ENCODE measurements at places on chromosomes 5 and 9.

DNA sequence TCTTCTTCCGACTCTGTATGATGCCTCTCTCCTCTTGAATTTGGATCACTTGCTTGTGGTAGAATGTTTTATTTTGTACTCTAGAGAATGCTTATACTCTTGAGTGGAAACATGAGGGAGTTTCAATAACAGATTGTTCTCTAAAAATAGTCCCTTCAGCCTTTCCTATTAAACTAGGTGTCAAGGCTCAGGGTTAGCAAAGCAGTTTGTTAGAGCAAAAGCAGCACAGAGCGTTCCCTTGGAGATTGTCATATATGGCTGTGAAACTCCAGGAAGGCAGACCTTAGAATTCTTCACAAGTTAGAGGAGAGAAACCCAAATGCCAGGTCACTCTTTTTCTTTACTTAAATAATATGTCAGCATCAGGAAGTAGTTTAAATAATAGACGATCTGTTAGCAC, 33.0 kb downstream of the MAMDC2 start:
- no peak for DNase-seq

GRCh38 chr9:134433909-134434882, 107.9 kb downstream of the RXRA start:
- no peak for DNase-seq

DNA sequence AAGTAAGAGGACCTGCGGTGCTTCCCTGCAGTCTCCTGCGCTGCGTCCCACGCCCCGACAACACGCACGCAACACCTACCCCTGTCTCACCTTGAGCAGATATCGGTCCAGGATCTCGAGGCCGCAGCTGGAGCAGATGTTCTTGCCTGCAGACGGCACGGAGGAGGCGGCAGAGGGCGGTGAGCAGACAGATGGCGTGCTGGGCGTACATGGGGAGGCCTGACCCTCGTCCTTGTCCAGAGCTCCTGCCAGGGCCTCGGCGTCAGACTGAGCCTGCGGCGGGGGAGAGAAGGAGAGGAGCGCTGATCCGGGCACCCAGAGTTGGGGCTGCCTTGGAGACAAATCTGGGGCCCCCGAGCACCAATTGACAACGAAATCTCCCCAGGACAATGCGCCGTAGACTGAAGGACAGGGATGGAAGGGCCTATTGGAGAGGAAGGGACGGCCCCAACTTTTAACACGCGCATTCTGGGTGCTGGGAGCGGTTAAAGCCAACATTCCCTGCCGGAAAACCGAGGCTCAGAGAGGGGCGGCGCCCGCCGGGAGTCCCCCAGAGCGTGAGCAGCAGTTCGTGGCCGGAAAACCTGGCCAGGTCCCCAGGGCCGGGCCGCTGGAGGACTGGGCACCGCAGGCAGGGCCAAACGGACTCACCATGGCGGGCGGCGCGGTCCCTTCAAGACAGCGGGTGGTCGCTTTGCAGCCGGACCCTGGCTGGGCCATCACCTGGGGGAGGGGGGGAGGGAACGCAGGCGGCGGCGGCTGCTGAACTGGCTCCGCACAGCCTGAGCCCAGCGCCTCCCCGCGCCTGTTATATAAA, 1.8 kb downstream of the LHX6 start:
- DNase-seq = no peak

- no peak for DNase-seq
Observed at GRCh38 chr5:155546075-155546474, 532.5 kb downstream of the KIF4B start.

- DNase-seq = no peak
Observed at GRCh38 chr5:33601881-33602280, 161.1 kb downstream of the TARS1 start.

GRCh38 chr9:69468380-69468779, 143.4 kb downstream of the ENTREP1 start:
- no peak for DNase-seq

DNA sequence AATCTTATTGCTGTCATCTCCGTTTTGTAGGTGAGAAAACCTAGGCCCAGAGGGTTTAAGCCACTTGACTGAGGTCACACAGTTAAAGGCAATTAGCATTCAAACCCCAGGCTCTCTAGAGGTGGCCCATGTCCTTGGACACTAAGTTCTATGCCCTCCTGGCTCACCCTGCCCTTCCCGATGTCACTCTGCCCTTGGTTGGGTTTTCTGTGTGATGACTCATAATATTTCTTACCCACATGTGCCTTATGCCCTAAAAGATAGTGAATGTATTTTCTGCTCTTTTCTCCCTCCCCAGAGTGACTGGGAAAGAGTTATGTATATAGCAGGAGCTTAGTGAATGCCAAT, 174.5 kb upstream of the PITX1 start:
- no peak for DNase-seq

GRCh38 chr5:17802256-17802655, 168.0 kb downstream of the TAF11L14 start:
- DNase-seq = no peak

DNA sequence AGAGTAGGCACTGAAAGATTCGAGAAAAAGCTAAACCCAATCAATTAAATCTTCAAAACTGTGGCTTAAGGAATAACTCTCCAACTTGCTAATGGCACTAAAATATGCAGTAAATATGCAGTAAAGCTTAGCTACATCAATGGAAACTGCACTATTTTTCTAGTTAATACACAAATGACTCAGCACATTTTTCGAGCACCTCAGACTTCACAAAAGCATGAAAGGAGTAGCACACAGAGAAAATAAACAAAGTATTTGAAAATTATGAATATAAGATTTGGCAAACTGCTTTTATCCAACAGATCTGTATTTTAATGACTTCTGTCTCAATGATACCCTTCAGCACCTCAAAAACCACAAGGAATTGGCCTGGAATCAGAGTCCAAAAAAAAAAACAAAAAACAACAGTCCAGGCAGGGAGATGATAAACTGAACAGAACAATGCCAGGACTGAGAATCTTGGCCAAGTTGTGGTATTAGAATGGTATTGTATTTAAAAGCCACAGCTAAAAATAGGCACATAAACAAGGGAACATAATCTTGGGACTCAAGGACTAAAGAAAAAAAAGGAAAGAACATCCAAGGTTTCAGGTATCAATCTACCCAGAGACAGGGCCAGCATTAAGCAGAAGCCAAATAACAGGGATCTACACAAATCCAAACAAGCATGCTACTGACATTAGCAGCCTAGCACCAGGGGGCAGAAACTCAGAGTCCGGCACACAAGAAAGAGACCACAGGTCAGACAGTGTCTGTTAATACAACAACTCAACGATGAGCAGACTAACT, 21.4 kb downstream of the TMEM245 start:
- no peak for DNase-seq

- no peak for DNase-seq
Observed at GRCh38 chr5:79694652-79695051, 5.0 kb downstream of the CMYA5 start.

DNA sequence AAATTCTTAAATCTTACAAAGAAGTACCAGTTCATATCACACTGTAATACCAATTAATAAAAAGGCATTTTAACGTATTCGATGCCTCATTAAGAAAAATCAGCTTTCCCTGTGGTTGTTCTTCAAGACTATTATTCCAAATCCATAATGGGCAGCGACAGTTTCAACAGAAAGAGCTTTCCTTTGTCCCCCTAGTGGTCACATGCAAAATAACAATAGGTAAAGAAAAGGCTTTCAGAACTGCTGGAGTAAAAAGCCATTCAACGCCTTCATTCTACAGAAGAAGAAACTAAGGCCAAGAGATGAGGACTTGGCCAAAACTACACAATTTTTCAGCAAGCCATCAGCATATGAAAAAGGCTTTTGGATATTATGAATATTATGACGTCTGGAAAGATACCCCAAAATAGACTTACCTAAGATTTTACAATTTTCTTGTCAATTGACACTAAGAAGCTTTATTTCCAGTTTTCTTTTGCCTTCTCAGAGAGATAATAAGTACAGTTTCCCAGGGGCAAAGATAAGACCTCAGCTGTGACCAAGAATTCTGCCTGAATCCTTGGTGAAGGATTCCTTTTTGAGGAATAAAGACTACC, 6.7 kb upstream of the CDH6 start:
- DNase-seq = no peak

DNA sequence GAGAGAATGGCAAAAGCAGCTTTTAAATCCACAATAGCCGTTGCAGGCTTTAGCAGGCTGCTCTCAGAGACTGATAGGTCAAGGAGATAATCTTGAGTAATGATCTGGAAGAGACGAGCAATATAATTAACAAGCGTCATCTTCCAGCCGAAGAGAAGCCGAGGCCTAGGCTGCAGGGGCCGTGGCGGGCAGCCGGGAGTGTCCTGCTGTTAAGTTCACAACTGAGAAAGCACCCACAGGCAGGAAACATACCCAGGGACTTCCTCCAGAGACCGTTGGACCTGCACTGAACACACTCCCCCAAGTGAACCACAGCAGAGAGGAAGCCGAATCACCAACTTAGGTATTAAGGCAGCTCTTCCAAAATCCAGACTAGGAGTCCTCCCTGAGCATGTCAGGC, 182.3 kb downstream of the IRX2 start:
- no peak for DNase-seq

DNA sequence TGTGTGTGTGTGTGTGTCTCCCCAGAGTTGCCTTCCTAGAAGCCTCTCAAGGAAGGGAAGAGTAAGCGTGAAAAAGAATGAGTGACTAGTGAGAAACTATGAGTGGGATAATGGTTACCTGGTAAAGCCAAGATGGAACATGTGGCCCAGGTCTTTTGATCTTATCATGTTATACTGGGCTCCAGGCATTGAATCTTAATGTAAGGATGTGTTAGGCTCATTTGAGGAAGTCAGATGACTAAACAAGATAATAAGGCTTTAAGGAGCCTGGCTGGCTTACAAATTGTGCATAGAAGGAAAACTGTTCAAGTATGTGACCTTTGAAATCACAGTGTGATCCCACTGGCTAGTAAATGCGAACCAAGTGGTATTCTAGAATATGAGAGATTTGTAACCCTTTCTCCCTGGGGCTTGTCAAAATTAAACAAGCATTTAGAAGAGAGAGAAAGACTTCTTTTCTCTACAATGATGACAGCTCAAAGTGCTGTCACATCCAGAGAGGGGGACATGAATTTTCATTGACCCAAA, 29.9 kb upstream of the HMHB1 start:
- DNase-seq = no peak

- DNase-seq = peak; percentile 25
Observed at GRCh38 chr9:73153793-73154227, 2.1 kb downstream of the ANXA1 start.

GRCh38 chr5:169050636-169051035, 250.3 kb downstream of the SLIT3 start:
- no peak for DNase-seq

- DNase-seq = no peak
Observed at GRCh38 chr5:145178641-145179523, 656.3 kb downstream of the PRELID2 start.

- DNase-seq = no peak
Observed at GRCh38 chr5:134427540-134428041, 15.9 kb upstream of the CDKN2AIPNL start.

DNA sequence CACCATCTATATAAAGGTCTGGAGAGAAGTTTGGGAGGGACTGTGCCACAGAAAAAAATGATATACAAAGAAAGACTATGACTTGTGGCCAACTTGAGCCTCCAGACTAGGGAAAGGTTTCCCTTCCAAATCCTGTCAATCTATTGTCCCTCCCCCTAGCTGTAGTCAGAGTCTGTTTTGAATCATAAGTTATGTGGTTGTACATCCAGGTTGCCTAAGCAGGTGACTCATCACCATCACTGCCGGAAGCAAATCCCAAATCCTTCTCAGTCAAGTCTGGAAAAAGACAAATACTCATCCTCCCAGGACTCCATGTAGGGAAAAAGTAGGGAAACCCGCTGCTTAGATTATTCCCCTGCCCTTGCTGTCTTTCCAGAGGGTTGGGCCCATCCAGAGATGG, 235.7 kb downstream of the CDK5RAP2 start:
- DNase-seq = no peak

GRCh38 chr5:57889558-57889957, 406.9 kb upstream of the ACTBL2 start:
- DNase-seq = no peak

DNA sequence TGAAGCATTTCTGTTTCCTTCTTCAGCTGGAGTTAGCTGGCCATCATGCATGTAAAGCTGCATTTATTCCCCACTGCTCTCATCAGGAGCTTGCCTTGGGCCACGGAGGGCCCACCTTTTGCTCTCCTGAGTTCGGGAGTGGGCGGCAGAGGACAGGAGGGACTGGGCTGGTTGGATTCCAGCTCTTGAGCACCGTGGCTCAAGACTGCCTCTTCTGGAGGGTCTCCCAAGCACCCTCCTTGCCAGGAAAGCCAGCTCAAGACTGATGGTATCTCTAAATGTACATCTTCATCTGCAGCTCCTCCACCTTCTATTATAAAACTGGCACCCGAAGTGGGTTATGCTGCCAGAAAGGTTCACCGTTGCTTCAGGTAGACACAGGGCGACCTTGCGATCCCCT, 399.6 kb upstream of the IRX1 start:
- no peak for DNase-seq

DNA sequence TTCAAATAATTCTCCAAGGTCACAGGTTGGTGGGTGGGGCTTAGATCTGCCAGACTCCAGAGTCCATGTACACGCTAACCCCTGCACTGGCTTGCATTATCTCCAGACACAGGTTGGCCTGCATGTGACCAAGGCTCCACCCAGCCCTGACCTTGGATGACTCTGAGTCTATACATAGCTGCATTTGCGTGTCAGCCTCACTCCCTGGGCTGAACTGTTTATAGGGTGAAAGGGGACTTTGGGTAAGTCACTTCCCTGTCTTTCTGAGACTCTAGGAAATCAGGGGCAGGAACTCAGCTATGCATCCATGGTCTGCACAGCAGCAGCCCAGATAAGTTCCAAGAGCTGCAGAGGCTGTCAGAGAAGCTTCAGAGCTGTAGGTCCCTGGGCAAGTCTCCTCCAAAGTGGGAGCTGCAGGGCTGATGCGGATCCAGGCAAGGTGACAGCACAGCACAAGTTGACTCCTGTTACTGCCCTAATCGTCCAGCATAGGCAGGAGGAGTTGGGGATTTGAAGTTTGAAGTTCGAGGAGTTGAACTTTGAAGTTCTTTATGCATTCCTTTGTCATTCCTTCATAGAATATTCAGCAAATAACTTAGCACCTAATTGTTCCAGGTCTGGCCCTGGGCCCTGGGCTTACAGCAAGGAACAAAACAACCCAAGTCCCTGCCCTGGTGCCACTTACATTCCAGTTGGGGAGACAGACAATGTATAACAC, 53.4 kb downstream of the SLC22A5 start:
- no peak for DNase-seq

- DNase-seq = no peak
Observed at GRCh38 chr5:157513182-157513581, 53.2 kb downstream of the NIPAL4 start.

- DNase-seq = no peak
Observed at GRCh38 chr5:76819851-76820525, 1.2 kb downstream of the F2RL1 start.

All from GF-D8 (cell line).